ENCODE measurements at places on chromosomes 4 and X. TPM values are rescaled to one million over a fixed set of nuclear protein-coding genes. Genes with fewer than 3 reads are reported as not detected.

NSG1 gene
- total RNA-seq = 6.2 TPM

DNA sequence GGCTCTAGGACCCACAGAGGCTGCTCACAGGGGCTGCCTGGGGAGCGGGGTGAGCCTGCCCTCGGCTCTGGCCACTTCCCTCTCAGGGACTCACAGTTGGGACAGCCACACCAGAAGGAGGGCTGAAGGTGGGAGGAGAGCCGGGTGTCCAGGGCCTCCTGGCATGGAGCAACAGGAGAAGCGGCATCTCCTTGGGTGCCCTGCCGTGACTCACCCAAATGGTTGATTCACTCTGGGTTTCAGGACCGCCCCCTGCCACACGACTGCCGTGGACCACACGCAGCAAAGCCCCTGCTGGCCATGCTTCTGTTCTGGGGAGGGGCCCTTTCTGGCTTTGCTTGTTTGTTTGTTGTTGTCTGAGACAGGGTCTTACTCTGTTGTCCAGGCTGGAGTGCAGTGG, 86.0 kb upstream of the AFAP1 start:
- no peak for DNase-seq
- no peak overlapping the region for H3K27ac ChIP-seq
- no peaks in the 10 kb centered on the region for H3K4me1 ChIP-seq
- no peaks in the 10 kb centered on the region for H3K36me3 ChIP-seq
- no peaks in the 10 kb centered on the region for H3K27me3 ChIP-seq

GRCh38 chrX:98380106-98380505, 1496.4 kb downstream of the RPA4 start:
- H3K4me1 ChIP-seq = no peaks in the 10 kb centered on the region
- H3K4me3 ChIP-seq = no peak overlapping the region
- no peaks in the 10 kb centered on the region for H3K27me3 ChIP-seq
- H3K36me3 ChIP-seq = no peaks in the 10 kb centered on the region

GRCh38 chrX:55026840-55027239, 3.9 kb downstream of the ALAS2 start:
- H3K27me3 ChIP-seq = peaks cover 40% of the 10 kb centered on the region
- no peak overlapping the region for H3K4me3 ChIP-seq
- no peak overlapping the region for H3K27ac ChIP-seq
- no peak for DNase-seq
- no peaks in the 10 kb centered on the region for H3K4me1 ChIP-seq
- no peaks in the 10 kb centered on the region for H3K36me3 ChIP-seq

DNA sequence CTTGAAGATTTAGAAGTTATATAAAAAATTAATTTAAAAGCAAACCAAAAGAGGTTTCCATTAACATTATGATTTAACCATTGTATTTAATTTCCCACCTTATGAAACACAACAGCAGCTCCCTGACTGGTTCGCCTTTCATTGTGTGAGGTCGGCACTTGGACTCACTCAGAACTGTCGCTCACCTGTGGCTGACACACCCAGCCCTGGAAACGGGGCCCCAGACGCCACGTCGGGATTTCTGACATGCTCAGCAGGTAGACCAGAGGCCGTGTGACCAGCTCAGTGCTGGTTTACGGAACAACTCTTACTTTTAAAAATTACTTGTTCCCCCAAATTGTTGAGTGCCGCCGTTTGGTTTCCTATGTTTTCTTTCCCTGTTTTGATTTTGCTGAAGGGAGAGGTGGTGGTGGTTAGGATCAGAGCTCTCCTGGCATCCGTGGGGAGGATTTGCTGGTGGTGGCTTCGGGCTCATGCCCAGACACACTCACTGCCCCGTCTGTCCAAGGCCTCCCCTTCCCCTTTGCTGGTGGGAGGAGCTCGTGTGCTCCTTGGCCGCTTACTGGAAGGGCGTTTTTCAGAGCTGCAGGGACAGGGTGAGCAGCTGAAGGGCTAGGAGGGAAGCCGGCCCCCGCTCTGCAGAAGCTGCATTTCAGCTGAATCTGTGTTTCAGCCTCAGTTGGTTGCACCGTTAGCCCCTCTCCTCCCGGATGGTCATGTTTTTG, 59.2 kb downstream of the CPLX1 start:
- no peak overlapping the region for H3K27ac ChIP-seq
- no peak for DNase-seq
- H3K36me3 ChIP-seq = no peaks in the 10 kb centered on the region

GRCh38 chrX:2692221-2693112, 1.4 kb downstream of the CD99 start:
- no peaks in the 10 kb centered on the region for H3K36me3 ChIP-seq
- peak overlapping the region; percentile 73 for H3K27ac ChIP-seq

GRCh38 chr4:186832906-186833305, 109.2 kb upstream of the FAT1 start:
- H3K27me3 ChIP-seq = no peaks in the 10 kb centered on the region
- no peak overlapping the region for H3K4me3 ChIP-seq
- H3K4me1 ChIP-seq = no peaks in the 10 kb centered on the region
- no peak for DNase-seq

- H3K27ac ChIP-seq = no peak overlapping the region
- no peaks in the 10 kb centered on the region for H3K4me1 ChIP-seq
- no peaks in the 10 kb centered on the region for H3K36me3 ChIP-seq
- DNase-seq = no peak
- no peak overlapping the region for H3K4me3 ChIP-seq
Observed at GRCh38 chr4:126446917-126447316, 1132.2 kb downstream of the FAT4 start.

DNA sequence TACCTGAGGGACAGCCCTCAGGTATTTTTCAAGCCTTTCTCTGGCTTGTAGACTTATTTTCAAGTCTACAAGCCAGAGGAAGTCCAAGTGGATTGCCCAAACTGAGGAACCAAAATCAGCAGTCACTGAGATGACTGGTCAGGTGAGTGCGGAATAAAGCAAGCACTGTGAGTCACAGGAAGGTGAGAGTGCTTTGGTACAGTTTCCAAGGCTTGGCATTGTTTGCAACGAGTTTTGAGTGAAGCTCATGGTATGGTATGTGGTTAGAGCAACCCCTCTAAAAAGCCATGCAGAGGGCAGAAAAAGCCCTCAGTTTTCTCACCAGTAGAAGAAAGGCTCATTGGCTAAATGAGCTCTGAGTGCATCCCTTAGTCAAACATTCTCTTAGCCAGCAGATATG, 112.8 kb upstream of the EOLA2 start:
- no peak overlapping the region for H3K4me3 ChIP-seq
- no peak for DNase-seq
- H3K4me1 ChIP-seq = no peaks in the 10 kb centered on the region
- peaks cover 23% of the 10 kb centered on the region for H3K27me3 ChIP-seq

DNA sequence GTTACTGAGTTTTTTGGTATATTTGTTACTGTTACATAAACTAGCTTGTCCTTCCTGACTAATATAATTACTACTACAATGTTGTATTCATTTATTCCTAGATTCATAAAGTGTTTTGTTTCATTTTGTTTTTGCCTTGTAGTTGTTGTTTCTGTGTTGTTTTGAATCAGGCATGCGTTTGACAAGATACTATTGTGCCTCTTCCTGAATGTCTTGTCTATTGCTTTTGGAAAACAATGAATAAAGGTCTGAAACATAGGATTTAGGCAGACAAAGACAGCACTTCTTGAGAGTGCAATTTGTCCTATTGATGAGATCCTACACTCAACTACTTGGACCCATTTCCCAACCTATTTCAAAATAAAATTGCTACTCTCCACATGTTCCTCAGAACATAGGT, 630.4 kb upstream of the BOD1L1 start:
- no peak for DNase-seq
- no peak overlapping the region for H3K4me3 ChIP-seq
- no peak overlapping the region for H3K27ac ChIP-seq
- H3K4me1 ChIP-seq = no peaks in the 10 kb centered on the region

Data from breast epithelium (tissue), 4 donors.